Effector memory CD8-positive, alpha-beta T cell (primary cell): ENCODE measurements at places on chromosomes 2 and 18.

- DNase-seq: no peak
These were observed 47.2 kb upstream of the STON1 start for GRCh38 chr2:48482769-48483168.

GRCh38 chr2:200763422-200763821 is 48.3 kb upstream of the BZW1 start:
- no peak for DNase-seq

DNA sequence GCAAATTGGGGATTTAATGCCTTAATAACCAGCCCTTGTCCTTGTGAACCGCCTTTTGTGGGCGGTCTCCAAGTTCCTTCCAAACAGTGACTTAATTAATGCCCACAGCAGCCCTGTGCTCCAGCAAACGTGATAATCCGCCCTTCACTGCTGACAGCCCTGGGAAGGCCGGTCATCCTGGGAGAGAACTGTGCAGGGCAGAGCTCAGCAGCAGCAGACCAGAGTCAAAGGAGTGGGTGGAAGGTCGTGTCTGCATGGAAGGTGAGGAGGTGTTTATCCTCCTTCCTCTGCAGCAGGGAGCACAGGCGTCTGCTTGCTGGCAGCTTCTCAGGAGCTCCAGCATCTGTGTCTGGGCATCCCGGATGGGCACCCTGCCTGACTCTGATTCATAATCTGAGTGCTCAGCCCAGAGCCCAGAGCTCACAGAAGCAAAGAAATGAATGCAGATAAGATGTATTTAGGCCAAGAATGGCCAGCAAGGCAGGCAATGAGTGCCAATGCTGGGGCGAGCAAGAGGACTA is 270.0 kb upstream of the PXDN start:
- DNase-seq: no peak

GRCh38 chr18:6741232-6741663 is 11.7 kb downstream of the ARHGAP28 start:
- DNase-seq: no peak

GRCh38 chr2:65537651-65538385 is 105.4 kb upstream of the SPRED2 start:
- no peak for DNase-seq

DNA sequence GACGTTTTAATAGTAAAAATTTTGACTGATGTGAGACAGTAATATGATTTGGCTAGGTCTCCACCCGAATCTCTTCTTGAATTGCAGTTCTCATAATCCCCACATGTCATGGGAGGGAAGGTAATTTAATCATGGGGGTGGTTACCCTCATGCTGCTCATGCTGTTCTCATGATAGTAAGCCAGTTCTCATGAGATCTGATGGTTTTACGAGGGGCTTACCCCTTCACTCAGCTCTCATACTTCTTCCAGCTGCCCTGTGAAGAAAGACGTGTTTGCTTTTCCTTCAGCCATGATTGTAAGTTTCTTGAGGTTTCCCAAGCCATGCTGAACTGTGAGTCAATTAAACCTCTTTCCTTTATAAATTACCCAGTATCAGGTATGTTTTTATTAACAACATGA is 327.0 kb upstream of the CDH7 start:
- DNase-seq: no peak

- DNase-seq: no peak
These were observed 134.8 kb downstream of the CMPK2 start for GRCh38 chr2:6730649-6731532.

DNA sequence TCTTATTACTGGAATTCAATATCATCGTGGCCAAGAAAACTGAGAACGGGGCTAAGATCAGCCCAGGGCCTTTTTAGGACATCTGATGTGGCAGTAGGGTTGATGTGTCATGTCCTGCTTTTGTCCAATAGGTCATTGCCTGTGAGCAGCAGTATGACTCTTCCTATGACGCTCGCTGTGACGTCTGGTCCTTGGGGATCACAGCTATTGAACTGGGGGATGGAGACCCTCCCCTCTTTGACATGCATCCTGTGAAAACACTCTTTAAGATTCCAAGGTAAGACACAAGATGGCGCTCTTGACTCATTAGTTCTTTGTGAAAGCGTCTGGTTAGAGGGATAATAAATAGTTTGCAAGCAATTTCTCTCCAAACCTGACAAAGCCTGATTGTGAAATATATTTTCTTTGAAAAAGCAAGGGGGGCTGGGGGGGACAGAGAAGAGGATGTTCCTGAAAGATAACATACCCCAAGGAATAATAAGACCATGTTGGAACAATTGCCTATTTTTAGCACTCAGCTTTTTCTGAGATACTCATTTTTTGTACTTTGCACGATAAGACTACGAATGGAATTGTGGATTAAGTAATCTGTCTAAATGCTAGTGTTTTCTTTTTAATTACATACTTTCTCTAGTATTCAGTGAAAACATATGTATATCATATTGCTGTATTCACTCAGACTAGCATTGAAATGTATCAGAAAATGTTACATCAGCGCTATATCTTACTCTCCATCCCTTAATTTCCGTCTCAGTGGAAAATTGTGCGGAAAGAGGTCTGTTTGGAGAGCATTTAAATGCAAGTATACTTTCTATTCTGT is 58.1 kb downstream of the MYO3B start:
- DNase-seq: no peak

GRCh38 chr2:165357758-165358157 is 111.7 kb upstream of the CSRNP3 start:
- DNase-seq: no peak

- DNase-seq: no peak
These were observed 23.2 kb upstream of the SEH1L start for GRCh38 chr18:12924616-12925015.

DNA sequence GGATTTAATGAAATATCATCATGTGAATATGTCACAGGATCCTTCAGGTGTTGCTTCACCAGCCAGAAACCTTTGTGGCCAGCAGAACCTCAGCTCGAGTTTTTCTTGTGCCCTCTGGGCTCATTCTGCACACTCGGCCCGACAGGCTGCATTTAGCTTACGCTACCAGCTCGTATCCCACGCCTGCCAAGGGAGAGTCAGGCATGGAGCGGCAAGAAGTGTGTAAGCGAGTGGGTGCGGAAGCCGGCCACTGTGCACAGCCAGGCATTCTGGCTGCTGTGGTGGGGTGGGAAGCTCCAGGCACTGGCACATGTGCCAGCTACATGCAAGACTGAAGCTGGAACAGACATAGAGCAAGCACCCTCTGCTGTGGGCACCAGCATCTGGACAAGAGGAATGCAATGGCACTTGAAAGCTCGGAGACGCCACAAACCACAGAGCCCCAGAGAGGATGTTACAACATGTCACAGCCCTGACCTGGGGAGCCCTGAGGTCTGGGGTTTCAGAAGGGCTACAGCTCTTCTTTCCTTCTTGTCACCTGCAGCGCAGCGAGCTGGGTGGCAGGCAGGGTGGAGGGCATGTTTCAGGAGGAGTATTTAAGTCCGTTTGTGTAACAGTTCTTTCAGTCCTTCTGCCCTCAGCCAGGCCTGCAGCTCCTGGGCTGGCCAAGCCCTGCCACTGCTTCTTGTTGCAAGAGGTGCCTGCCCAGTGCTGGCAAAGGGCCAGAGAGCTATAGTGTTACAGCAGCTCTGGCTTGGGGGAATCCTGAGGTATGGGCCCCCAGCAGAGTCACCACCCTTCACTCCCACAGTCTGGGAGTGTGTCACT is 257.3 kb upstream of the HNMT start:
- no peak for DNase-seq

DNA sequence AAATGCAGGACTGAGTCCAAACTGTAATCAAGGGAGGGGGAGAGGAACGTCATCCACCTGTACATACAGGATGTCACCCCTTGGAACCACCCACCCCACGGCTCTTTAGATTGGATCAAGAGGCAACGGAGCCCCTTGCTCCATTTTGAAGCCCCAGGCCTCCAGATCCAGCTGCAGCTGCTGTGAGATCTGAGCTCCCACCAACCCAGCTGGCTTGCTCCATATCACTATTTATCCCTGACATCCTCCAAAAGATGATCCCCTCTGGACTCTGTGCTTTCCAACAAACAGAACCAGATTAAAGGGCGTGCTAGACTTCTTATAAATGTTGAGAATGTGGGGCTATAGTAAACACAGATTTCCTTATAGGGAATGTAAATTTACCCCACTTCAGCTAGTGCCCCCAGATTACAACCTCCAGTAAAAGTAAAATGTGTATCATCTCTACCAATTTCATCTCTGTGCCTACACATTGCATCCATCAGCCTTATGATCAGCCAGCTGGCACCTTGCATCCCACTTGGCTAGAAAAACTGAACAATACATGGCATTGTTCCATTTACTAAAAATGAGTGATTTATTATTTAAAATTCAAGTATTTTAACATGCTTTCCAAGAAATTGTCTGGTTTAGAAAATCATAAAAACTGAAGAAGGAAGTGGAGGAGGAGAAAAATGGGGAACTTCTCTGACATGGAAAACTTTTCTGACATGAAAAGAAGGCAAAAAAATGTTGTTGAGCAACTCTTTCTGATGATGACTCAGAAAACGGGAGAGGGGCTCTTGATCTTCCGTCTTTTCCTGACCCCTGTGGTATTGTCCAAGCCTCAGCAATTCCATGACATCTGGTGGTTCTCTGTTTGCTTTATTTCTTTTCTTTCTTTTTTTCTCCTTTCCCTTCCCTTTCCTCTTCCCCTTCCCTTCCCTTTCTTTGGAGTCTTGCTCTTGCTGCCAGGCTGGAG is 262.6 kb upstream of the THUMPD2 start:
- no peak for DNase-seq

DNA sequence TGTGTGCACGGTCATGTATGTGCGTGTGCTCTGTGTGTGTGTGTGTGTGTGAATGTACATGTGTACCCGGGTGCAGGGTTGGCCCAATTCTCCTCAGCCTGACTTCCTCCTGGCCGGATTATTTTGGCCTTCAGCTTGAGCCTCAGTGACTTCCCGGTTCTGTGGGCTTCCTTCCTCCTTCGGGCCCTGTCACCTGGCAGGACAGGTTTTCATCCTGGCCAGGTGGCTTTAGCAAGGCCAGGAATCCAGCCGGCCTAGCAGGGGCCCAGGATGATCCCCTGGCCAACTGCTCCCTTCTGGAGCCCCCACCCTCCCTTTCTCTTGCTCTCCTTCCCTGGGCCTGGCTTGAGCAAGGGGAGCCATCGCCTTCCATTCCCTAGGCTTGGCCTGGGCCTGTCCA is 140.5 kb downstream of the INHBB start:
- no peak for DNase-seq

DNA sequence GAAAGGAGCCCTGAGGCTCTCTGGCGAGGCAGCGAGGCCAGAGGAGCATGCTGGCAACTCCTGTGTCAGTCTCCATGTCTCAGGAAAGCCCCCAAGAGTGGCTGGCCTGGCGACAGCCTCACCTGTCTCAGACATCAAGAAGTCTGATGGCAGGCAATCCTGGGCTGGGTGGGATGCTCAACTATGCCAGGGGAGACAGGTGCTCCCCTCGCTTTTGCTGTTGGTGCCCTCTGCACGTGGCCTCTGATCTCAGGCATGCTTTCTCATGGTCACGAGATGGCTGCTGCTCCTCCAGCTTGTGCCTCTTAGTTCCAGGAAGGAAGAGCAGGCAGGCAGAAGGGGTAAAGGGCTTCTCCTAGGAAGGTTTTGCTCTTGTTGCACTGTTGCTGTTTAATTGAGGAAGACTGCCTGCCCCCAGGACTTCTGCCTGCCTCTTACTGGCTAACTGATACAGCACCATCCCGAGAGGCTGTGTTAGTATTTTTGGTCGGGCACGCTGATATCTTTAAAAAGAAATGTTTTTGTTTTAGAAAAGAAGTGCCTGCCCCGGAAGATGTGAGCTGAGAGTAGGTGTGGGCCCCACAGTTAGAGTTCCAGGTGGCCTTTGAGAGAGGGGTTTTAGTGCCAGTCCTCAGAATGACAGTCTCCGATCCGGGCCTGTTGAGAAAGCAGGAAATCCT is 344.8 kb upstream of the HS6ST1 start:
- no peak for DNase-seq

- no peak for DNase-seq
These were observed 112.9 kb upstream of the GYPC start for GRCh38 chr2:126543081-126543480.

GRCh38 chr2:33008716-33009115 is 62.0 kb downstream of the LTBP1 start:
- DNase-seq: no peak

DNA sequence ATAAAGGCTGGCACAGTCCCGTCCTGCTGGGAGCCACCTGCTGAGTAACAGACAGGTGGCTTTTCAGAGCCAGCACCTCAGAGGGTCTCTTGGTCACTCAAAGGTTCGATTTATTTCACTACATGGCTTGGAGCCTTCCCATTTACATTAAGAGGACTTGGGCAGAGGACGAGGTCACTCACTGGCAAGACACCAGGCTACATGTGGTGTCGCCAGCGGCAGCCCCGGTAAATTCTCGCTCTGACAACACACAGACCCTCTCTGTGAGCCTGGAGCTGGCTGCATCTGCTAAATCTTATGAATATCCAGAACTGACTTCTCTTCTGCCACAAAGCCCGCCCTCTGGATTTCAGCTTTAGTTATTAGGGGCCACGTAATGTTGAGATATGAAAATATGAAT is 254.7 kb downstream of the VAPA start:
- no peak for DNase-seq

- DNase-seq: no peak
These were observed 230.8 kb upstream of the LINC00305 start for GRCh38 chr18:64379662-64380061.

DNA sequence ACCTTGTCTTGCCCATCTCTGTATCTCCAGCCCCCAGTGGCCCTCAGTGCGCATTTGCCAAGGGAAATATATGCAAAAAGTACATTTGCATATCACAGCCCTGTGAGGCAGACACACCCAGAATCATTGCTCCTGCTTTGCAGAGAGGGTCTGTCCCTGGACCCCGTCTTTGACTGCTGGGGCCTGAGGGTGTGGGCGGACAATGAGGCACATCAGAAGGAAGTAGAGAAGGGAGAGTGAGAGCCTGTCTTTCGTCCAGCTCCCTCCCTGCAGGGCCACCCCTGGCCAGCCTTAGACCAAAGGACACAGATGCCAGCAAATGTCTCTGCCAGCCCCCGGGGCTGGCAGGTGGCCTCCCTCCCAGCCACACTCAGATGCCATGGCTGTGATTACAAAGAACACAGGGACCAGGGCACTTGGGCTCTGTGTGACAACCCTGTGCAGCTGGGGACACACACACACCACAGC is 516.2 kb upstream of the MYT1L start:
- DNase-seq: no peak

DNA sequence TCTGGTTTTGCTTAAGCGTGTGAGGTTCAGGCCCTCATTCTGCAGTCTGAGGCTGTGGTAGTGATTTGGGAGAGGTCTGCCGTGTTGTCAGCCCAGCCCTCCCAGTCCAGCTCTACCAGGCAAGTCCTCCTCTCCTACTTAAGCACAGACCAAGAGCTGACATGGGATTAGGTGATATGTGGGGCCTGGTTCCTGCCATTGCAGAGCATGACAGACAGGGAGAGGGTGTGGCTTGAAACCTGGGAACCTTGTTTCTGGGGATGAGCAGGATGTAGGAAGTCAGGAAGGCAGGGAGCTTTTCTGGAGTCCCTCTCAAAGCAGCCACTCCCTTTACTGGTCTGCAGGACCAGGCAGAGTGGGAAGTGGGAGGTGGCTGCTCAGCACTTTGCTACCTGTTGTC is 38.6 kb downstream of the PTPRM start:
- no peak for DNase-seq
